OCI-M1 (cell line): ENCODE measurements at places on chromosomes 1 and 21.

GRCh38 chr21:33390479-33390878, 12.7 kb upstream of the IFNGR2 start:
- DNase-seq: no peak

- DNase-seq: no peak
Observed at GRCh38 chr1:209893751-209894150, 44.3 kb upstream of the SYT14 start.

DNA sequence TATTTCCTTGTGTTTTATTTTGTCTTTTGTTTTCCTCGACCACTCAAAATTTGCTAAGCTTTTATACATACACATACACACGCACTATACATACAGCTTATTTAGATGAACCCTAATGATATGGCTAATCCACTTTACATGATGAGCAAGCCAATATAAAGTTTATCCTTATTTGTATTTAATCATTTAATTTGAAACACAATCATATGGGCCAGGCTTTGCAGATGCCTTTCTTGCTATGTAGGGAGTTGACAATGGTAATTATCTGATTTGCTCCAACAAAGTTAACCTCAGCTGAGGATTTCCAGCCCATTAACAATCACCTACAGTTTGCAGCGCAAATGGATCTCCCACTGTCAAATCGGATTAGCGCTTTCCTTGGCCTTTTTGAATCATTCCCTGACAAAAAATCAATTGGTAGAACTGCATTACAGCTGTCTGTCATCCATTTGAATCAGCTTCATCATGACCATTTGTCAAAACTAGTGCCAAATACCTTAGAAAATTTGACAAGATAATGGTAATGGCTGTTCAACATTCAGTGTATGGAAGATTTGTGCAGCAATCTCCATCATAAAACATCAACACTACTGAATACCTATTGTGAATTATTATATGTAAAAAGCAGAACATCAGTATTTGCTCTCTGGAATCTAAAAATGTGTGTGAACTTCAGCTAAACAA, 352.6 kb downstream of the MRPL39 start:
- DNase-seq: no peak

DNA sequence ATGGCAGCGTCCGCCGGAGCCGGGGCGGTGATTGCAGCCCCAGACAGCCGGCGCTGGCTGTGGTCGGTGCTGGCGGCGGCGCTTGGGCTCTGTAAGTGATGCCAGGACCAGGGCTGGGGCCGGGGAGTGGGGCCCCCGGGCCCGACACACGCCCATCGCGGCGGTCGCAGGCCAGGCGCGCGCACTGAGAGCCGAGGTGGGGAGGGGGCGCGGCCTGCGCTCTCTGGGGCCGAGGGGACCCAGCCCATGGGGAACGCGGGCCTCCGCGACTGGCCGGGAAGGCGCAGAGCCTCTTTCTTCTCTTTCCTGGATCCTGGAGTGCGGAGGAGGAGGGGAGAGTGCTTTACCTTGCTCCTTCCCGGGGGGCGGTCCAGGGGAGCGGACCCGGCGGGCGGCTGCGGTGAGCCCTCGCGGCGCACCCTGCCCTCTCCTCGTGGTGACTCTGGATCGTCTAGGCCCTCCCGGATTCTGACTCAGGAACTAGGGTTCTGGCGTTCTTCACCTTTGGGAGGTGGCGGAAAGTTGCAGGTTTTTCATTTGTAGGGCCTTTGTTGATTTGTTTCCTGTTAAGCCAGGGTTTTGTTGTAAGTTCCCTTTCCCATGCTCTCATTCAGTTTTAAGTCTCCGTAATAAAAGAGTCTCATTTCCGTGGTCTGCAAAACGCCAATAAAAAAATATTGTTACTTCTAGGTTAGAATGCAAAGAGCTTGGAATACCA, 529 bp downstream of the MPZL1 start:
- DNase-seq: peak; percentile 56

DNA sequence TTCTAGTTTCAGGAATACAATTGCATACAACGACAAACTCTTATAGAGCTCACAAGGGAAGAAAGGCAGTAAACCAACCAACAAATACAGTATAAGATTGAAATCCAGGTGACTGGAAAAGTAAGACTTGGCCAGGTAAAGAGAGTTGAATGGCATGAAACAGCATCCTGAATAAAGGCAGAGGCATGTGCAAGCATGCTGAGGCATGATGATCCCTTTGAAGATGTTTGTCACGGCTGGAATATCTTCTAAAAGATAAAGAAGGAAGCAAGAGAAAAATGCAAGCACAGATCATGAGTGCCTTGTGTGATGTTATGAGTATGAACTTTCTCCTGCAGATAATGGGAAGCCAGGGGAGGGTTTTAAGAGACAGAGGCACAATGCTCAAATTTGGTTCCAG, 83.3 kb upstream of the SPATA6 start:
- no peak for DNase-seq

GRCh38 chr1:94929351-94930217, 2.7 kb upstream of the CNN3 start:
- no peak for DNase-seq

DNA sequence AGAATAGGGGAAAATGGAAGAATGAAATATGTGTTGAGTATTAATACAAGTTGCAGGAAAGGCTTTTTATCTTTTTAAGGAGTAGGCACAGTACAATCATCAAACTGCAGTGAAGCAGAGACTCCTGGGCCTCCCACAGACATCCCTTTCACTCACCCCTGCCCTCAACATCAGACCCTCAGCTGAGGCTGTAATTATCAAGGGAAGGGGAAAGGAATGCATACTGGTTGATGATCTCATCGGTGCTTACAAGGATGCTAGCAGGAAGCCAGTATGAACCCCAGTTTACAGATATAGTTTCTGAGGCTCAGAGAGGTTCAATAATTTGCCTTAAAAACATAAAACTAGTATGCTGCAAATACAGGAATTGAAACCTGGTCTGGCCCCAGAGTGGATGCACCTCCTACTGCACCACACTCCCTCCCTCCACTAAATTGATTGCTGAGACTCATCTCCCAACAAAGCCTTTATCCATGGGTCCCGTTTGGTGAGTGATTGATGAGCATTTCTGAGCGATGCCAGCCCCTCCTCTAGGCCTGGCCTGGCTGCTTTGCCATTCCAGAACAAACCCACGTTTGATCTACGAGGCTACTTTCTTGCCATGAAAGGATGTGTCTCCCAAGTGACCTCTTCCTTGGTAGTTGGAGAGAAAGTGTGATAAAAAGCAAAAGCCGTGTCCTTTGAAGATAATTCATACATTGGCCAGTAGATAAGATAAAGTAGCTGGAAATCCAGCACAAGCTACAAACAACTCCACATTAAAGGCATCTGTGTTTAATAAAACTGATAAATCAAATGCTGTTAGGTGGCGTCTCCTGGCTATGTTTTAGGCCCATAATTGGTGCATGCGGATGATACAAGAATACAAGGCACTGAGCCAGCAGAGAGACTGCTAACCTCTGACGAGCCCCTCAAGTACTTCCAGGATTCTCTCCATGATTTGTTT, 233.9 kb upstream of the CAMK1G start:
- DNase-seq: no peak

DNA sequence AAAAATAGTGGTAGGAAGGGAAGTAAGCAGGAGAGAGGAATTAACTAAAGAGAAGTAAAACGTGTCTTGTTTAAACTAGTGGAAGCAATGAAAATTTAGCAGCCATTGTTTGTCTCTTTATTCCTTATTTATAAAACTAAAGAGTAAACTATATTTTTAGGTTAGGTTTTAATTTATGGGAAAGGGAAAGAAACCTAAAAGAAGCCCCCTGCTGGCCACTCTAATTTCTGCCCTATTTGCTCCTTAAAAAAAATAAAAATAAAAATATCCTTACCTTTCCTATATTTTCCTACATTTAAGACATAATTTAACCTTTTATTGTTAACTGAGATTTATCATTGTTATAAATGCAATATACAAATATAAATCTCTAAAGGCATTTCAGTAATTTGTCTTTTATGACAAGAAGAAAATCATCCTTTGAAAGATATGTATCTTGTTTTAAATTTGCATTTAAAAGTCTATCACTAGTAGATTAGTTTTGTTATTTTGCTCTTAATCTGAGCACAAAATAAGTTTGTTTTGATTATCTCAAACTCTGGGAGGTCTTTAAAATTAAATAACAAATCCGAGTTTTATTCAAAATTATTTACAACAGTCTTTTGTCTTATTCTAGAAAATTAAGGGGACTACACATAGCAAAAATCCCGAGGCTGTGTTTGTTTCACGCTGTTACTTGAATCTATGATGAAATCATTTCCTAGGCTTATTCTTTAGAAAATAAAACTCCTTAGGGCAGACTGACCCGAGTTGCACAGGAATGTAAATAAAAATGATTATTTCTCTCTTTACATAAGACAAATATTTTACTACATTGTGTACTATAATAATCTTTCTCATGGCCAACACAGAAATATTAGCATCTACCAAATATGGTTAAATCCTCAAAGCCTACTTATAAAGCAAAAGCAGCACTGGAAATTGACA, 201.7 kb downstream of the NRIP1 start:
- DNase-seq: peak; percentile 61

- DNase-seq: no peak
Observed at GRCh38 chr1:68181165-68181556, 51.2 kb downstream of the WLS start.

GRCh38 chr1:90708826-90709225, 8.3 kb downstream of the BARHL2 start:
- DNase-seq: no peak

GRCh38 chr1:185646202-185646683, 87.9 kb upstream of the HMCN1 start:
- DNase-seq: peak; percentile 45

GRCh38 chr1:150066838-150067183, 765 bp upstream of the VPS45 start:
- DNase-seq: peak; percentile 88
